ENCODE measurements at places on chromosomes 3 and 15.

DNA sequence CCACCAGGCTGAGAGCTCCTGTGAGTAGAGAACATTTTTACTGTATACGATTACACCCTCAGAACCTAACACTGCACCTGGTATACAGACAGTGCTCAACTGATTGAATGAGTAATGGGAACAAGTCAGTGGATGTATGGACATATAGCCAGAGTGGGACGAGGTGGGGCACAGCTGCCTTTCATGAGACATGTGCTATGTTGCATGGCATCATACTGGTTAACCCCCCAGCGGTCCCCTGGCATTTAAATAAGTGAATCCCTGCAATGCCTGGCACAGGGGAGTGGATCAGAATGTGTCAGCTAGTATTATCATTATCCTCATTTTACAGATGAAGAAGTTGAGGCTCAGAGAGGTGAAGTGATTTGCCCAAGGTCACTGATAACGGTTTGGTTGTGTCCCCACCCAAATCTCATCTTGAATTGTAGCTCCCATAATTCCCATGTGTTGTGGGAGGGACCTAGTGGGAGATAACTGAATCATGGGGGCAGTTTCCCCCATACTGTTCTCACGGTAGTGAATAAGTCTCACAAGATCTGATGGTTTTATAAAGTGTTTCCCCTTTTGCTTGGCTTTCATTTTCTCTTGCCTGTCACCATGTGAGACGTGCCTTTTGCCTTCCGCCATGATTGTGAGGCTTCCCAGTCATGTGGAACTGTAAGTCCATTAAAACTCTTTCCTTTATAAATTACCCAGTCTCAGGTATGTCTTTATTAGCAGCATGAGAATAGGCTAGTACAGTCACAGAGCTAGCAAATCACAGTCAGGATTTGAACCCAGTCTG is 56.0 kb upstream of the ATP2B2 start:
- DNase-seq = no peak

DNA sequence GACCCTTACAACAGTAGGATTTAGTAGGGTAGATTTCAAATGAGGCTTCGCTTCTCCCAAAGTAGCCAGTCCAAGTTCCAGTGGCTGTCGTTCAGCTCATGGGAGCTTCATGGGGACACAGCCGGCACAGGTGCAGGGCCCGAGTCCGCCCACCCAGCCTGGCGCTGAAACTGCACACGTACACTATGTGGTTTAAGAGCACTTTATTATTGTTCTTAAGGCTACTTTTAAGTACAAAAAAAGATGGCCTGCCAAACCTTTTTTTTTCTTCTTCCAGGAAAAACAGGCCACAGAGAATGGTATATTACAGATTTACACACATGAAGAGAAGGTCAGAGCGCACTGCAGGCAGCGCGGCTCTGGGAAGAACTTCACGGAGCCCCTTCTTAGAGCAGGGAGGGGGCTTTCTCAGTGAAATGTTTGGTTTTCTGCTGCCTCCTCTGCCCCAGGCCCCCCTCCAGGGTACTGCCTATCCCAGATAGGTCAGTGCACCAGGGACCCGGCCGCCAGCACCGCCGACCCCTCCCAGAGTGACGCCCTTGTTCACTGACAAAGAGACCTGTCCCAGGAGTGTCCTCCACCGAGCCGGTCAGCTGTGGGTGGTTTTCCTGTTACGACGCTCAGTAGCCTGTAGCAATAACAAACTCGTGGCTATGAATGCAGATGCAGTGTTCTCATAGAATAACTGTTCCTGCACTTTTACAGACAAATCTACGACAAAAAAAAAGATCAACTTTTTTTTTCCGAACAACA is 87.7 kb downstream of the VGLL4 start:
- peak; percentile 2 for DNase-seq

GRCh38 chr3:193719735-193720134 is 126.7 kb downstream of the OPA1 start:
- DNase-seq = no peak

GRCh38 chr3:81602781-81603180 is 158.7 kb downstream of the GBE1 start:
- DNase-seq = no peak

GRCh38 chr3:42851228-42851834 is 24.3 kb downstream of the CYP8B1 start:
- no peak for DNase-seq

- no peak for DNase-seq
These were observed 7.4 kb downstream of the SPICE1 start for GRCh38 chr3:113507501-113508067.

DNA sequence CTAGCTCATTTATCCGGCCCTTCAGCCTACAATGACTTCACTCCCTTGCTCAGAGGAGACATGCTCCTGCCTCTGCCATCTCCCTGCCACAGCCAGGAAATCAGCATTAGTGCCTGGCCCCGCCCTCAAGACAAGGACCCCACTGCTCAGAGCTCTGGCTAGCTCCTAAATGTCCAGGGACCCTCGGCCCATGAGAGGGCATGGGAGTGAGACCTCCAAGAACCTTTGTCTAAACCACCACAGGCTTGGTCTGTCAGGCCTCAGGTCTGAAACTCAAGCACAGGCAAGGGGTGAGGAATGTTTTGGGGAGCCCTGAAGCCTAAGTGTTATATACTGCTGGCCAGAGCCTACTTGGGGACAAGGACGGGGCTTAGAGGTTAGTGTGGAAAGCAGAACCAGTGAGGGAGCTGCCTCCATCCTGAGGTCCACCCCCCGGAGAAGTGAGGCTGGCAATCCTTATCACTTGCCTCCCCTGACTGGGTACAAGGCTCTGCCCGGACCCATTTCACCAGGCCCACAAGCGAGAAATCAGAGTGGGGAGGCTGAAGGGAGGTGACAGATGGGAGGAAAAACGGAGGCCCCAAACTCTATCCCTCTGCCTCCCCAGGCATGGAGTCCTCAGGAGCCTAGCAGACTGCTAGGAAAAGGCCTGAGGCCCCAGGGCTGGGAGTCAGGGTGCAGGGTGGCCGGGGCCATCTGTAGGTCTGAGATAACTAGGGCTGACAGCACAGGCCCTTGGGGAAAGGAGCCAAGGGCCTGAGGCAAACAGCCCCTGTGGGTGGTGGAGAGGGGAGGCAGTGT is 18.8 kb downstream of the SHF start:
- no peak for DNase-seq

All from gastrocnemius medialis (tissue), 4 donors.